Spinal cord (tissue), 10 donors: ENCODE measurements at places on chromosomes 3 and 15. TPM values are rescaled to one million over a fixed set of nuclear protein-coding genes. Genes with fewer than 3 reads are reported as not detected.

DNA sequence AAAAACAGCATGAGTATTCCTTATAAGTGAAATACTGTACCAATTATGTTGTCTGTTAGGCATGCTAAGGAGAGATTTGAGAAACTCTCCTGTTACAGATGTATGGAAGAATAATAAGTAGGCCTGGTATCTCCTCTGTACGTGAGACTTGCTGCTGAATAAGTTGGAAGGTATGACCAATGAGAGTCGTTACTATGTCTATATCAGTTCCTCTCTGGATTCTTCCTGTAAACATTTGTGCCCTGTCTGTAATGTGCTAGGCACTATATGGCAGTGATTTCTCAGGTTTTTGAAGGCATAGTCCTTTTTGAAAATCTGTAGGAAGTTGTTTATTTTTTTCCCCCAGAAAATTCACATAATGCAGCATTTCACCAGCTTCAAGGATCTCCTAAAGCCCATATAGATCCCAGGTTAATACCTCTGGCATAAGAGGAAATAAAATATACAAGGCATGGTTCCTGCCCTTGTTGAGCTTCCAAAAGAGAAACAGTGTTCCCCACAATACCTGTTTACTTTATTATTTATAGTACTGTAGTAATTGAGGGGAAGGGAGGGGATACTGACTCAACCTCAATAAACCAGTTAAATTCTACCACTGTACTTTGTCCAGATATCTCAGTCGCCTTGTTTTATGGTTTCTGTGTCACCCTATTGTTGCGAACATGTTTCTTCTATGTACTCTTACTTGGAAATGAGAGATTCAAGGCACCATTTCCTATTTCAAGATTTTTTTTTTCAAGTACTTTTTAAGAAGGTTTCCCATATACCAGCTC is 28.6 kb downstream of the MAP2K5 start:
- no peak for DNase-seq

- DNase-seq: no peak
Observed at GRCh38 chr3:46575577-46576222, 9.6 kb upstream of the LRRC2 start.

DNA sequence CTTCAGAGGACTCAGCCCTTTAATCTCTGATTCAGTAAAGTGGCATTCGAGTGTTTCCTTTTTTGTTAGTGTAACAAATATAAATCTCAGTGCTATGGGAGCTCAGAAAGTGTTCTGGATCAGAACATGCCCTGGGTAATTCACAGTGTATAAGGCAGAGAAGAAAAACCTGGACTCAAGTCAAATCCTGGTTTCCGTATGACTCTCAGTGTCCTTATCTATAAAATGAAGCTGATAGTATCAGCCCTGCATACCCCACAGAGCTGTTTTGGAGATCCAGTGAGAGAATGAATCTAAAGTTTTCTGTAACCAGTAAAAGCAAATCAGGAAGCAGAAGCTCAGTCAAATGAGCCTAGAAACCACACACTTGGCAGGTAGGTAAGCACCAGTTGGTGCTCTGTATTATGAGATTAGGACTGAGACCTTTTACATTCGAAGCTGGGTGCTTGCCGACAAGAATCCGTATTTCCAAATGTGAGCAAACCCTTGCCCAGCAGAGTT is 67.2 kb downstream of the IL1RAP start:
- DNase-seq: no peak

- DNase-seq: no peak
Observed at GRCh38 chr15:59352683-59353082, 20.0 kb downstream of the MYO1E start.

DNA sequence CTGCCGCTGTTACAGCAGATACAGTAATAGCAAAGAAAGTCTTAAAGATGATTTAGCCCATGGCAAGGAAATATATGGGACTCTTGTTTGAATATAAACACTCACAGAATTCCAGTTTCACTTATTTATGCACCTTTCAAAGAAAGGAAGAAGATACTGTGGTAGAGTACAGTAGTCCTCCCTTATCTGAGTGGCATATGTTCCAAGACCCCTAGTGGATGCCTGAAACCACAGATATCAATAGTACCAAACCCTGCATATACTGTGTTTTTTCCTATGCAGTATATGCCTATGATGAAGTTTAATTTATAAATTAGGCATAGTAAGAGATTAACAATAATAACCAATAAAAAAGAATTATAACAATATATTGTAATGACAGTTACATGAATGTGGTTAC is 8.2 kb downstream of the MAP2K1 start:
- no peak for DNase-seq

Gene LRRN1
- polyA plus RNA-seq: 128 TPM

Gene COL8A1
- 23.5 TPM for polyA plus RNA-seq
